ENCODE measurements at places on chromosomes 4 and X.

DNA sequence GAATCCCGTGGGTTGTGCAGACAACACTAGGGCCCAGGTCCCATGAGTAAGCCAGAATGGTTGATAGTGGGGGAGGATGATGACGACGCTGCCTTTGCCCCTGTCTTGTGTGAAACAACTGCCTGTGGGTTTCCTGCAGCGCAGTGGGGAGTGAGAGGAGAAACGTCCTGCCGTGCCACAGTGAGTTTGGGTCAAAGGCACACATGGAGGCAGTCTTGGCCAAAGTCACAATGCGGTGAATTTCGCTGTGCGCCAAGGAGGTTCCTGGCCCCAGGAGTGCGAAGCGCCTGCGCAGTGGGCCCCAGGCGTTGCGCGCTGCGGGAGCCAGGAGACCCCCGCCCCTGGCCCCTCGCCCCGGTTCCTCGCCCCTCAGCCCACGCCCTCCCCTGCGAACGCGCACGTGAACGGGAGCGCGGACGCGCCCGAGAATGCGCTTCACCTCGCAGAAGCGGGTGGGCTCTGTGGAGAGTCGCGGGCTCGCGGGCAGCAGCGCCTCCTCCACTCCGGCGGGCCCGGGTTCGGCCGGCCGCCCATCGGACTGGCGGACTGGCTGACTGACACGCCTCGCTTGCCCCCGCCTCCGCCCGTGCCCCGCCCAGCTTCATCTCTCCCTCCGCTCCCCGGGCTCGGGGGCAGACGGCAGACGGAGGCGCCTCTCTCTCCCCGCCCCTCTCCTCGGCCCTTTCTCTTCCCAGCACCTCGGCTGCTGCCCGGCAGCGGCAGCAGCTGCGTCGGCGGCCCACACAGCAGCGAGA lies at the start of gene NUDT10:
Gene NUDT10, plus strand, starts transcription at position 635 of the 755 bp plus-strand sequence. CDS start 144 bp downstream, outside the sequence.
- DNase-seq: no peak

DNA sequence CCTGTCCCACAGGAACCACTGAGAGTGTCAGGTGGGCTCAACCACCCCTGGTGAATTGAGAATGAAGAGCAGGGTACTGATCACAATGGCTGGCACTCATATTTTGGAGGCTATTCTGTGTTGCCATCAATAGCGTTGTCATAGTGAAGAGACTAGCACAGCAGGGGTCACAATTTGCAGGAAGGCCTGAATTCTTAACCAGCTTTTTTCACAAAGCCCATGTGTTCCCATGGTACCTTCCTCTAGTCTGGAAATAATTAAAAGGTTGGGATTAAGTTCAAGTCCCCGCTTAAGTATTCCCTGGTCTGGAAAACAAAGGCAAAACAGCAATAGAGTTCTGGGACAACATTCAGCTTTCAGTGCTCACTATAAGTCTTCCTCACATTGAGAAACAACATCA lies 1051.7 kb downstream of the C4orf33 start:
- DNase-seq: no peak

DNA sequence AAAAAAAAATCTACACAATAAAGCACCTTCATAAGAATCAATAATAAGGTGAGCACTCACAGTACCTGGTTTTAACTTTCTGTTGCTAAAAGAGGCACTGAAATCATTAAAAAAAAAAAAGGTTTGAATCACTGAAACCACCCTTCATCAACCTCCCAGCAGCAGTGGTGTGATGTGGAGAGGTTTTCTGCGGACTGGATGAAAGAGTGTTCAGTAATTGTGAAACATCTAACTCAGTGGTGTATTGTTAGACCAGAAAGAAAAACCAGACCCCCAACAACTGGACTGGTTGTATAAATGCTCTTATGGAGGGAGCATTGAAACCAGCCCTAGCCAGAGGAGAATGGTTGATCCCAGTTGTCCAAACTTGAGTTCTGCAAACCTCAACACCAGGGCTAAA lies 63.2 kb downstream of the SPIN3 start:
- DNase-seq: no peak

GRCh38 chr4:75030649-75031235 lies 97.8 kb downstream of the PARM1 start:
- DNase-seq: no peak

DNA sequence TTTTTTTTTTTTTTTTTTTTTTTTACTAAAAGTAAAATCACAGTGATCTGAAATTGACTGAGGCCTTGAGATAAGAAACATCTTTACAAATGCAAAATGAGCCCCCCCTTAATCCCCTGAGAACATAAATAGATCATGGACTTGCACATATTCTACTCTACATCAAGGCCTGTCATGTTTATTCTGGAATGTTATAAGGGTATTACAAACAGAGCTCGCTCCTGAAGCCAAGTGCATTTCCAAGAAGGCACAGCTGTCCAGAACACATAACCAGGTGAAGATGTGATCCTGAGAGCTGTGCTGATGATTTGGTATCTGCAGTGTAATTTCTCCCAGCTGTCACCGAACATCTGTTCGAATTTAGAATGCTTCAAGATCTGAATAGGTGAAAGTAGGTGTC lies 384.5 kb downstream of the GPAT3 start:
- no peak for DNase-seq

DNA sequence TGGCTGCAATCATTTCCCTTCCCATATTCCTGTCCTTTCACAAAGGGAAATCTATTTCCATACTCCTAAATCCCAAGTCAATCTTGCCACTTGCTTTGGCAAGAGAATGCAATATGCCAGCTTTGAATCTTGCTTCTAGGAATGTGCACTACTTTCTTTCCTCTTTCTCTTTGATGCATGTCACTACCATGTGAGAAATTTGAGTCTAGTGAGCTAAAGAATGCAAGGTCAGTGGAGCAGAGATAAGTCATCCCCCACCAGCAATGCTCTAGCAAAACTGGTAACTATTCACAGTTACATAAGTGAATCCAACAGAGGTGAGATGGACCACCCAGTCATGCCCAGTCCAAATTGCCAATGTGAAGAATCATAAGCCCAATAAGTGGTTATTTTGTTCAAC lies 910.4 kb downstream of the RAB28 start:
- no peak for DNase-seq

Measured in T follicular helper cell (primary cell).